ENCODE measurements at places on chromosomes 16 and 17. TPM values are rescaled to one million over a fixed set of nuclear protein-coding genes. Genes with fewer than 3 reads are reported as not detected.

DNA sequence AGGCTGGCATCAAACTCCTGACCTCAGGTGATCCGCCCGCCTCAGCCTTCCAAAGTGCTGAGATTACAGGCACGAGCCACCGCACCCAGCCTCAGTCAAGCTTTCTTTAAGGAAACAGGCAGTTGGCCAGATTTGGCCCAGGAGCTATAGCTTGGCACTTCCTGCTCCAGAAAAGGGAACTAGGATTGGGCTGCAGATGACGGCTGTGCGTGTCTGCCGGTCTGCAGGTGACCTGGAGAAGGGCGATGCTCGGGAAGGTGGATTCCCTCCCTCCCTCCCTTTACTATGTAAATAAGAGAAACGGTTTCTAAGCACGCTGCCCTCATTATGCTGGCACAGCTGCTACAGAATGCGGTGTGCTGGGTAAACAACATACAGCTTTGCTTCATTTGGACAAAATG lies 215.9 kb downstream of the RPTOR start:
- no peak for DNase-seq

GRCh38 chr17:78839762-78840529 lies 668 bp downstream of the USP36 start:
- DNase-seq: no peak

- no peak for DNase-seq
Observed at GRCh38 chr16:56329887-56330286, 95.5 kb downstream of the AMFR start.

- no peak for DNase-seq
Observed at GRCh38 chr16:89779231-89779908, 37.1 kb downstream of the FANCA start.

DNA sequence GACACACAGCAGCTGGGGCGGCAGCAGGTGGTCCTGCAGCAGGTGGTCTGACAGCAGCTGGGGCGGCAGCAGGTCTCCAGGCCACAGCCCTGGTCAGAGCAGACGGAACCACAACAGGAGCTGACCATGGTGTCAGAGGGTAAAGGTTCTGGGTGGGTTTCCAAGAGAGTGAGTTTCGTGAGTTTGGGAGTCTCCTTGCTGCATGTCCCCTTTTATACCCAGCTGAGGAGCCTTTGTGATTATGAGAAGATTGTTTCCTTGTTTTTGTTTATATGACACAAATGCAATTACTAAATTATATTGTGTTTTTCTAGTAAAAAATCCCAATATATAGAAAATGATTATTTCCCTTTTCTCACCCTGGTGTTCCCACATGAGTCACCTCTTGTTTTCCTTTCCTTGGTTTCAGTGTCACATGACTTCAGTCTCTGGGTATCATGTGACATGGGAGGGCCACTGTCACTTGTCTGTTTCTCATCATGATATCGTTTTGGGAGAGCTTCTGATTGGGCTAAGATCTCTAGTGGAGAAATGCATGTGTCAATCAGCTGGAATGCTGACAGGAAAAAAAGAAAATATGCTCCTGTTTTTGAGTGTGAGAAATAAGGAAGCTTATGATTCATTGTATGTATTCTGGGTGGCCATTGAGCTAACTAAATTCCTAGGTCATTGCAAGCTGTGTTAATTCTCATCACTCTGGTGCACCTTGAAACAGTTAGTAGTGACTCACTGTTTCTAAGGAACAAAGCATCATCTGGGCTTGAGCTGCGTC lies at the start of gene KRTAP4-6:
Gene KRTAP4-6 (minus strand): TSS at position 185 of the 772 bp plus-strand sequence. CDS start 57 bp downstream, at position 128.
- no peak for DNase-seq

- no peak for DNase-seq
Observed at GRCh38 chr17:9052921-9053320, 31.6 kb downstream of the NTN1 start.

Gene CCL7
- total RNA-seq: not detected
